ENCODE measurements at places on chromosomes 16 and 17.

- no peak for DNase-seq
Measured at GRCh38 chr17:39627712-39628516, 1.2 kb downstream of the PPP1R1B start.

DNA sequence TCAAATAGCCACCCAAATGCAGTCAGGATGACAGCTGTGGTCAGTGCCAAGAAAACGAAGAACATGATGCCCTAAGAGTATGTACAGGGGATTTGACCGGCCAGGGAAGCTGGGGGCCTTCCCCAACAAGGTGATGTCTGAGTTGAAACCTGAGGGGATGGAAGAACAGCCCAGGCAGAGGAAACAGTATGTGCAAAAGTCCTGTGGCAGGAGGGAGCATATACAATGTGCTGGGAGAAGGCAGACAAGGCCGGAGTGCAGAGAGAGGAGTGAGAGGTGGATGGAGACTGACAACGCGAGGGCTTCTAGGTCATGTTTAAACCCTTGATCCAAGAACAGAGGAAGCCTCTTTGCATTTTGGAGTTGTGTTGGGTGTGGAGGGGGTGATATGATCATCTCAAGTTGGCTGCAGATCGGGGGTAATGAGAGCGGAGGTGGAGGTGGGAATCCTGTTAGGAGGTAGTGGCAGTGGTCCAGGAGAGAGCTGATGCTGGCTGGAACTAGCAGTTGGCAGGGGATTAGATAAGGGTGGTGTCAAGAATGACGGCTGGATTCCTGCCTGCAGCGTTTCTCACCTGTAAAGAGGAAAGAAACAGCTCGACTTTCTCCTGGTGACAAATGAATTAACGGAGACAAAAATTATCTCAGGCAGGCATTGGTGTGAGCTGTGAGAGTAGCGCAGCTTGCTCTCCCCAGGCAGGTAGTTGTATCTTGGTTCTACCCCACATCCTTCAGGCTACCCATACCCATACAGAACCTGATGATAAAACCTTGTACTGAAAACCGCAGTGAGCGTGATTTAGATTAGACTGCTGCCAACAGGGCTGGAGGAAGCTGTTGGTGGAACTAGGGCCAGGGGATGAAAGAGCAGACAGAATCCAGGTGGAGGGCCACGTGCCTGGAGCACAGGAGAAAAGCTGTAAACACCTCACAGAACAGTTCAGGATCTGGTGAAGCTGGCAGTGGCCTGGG, 37.2 kb upstream of the NGFR start:
- no peak for DNase-seq

- DNase-seq, result no peak
Measured at GRCh38 chr17:21291357-21291756, 6.8 kb downstream of the MAP2K3 start.

DNA sequence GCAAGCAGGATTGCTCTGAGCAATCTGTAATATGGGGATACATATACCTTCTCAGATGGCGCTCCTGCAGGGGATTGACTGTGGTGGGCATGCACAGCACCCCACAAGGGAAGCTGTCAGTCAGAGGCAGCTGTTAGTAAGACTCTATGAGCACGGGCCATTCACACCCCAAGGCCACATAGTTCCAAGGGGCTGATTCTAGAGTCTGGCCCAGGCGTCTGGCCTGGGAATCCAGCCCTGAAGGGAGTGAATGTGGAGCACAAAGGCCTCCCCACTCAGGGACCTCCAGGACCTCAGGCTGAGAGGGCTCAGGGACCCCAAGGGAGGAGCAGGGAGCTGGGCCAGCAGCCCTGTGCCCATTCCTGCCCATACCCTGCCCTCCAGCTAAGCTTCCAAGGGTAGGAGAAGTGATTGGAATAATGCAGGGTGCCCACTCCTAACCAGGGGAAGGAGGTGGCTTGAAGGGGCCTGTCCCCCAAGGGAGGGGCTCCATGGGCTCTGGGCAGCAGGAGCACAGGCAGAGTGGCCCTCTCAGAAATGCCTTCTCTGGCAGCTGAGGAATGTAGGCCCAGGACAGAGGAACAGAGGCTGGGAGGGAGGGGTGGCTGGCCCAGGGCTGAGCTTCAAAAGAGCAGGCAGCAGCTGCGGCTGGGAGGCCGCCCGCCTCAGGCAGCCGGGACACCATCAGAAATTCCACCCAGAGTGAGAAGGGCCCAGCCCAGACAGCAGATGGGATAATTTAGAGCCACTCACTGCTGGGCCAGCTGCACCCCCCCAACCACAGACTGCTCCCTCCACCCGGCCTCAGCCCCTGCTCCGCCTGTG, 48.9 kb upstream of the MRPS23 start:
- DNase-seq, result no peak
